ENCODE measurements at places on chromosomes 3 and 15.

DNA sequence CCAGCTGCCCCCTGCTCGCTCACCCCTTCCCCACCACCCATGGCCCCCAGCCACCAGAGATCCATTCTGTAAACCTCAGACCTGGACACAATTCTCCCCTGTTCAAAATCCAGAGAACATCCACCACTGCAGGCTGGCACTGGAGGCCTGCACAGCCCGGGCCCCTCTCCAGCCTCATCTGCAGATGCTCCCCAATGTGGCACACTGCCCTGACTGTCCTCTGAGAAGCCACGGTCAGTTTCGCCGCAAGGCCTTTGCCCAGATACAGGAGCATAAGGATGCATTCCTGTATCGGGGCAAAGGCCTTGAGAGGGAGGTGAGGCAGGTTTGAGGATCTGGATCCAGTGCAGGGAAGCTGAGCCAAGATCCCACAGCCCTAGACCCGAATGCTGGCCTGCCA lies 175.4 kb upstream of the LINGO1 start:
- DNase-seq = no peak

DNA sequence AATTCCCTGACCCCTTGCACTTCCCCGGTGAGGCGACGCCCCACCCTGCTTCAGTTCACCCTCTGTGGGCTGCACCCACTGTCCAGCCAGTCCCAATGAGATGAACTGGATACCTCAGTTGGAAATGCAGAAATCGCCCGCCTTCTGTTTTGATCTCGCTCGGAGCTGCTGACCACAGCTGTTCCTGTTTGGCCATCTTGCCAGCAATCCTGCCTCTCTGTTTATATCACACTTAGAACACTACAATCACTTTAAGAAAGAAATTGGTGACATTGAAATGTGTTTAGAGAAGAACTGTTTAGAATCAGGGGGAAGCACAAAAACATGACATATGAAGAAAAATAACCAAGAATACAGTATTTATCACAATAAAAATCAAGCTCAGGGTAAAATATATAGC lies 127.5 kb upstream of the SUCLG2 start:
- DNase-seq = no peak

DNA sequence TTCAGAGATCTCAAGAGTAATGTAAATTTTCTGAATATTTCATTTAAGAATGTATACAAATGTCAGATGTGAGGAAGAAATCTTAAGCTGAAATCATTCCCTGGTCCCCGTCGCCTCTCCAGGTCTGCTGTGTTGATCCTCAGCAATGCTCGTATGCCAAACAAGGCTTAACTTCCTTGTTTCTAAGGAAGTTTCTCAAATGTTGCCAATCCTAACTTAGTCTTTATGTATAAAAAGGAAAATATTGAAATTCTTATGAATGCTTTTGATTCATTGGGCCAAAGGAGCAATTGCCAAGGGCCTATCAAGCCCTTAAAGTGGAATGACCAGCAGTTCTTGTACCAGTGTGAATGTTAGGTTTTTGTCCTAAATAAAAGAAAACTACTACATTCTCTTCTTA lies 507.7 kb upstream of the SEMA6D start:
- no peak for DNase-seq

DNA sequence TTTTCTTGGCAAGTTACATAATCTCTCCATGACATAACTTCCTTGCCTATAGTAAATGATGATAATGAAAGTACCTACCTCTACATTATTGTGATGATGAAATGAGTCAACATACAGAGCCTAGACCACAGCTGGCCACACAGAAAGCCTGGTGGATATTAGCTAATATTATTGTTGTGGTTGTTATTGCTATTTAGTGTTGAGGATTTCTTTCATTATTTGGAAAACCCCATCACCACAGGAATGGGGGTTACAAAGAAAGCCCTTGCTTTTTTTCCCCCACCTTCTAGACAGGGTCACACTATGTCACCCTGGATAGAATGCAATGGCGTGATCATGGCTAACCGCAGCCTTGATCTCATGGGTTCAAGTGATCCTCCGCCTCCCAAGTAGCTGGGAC lies 125.0 kb downstream of the PDZRN3 start:
- no peak for DNase-seq

- no peak for DNase-seq
These were observed 27.6 kb upstream of the ADAMTSL3 start for GRCh38 chr15:83626171-83626802.

DNA sequence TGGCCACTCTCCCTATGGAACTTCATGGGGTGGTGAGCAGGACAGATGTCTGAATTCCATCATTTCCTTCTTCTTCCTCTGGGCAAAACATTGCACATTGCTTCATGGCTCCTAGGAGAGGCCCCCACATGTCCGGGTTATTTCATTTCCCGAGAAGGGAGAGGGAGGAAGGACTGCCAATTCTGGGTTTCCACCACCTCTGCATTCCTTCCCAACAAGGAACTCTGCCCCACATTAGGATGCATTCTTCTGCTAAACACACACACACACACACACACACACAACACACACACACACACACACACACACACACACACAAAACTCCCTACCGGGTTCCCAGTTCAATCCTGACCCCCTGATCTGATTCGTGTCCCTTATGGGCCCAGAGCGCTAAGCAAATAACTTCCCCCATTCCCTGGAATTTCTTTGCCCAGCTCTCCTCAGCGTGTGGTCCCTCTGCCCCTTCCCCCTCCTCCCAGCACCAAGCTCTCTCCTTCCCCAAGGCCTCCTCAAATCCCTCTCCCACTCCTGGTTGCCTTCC lies 1.9 kb downstream of the RHO start:
- DNase-seq = no peak

DNA sequence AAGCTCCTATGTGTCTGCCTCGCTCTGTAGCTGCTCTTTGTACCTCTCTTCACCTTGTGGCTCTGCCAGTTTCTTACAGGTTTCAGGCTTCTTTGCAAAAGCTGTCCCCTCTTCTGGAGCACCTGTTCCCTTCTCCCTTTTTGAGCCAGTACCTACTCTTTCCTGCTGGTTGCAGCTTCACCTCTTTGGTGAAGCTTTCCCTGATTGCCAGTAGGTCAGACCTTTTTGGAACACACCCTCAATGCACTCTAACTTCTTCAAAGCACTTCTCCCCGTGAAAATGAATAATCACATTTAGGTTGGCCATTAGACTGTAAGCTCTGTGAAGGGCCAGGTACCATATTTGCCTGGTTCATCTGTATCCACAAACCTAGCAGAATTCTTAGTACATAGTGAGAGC lies 60.3 kb downstream of the BHLHE40 start:
- no peak for DNase-seq

GRCh38 chr15:23073890-23074646 lies 34.7 kb upstream of the TUBGCP5 start:
- DNase-seq = peak; percentile 31

DNA sequence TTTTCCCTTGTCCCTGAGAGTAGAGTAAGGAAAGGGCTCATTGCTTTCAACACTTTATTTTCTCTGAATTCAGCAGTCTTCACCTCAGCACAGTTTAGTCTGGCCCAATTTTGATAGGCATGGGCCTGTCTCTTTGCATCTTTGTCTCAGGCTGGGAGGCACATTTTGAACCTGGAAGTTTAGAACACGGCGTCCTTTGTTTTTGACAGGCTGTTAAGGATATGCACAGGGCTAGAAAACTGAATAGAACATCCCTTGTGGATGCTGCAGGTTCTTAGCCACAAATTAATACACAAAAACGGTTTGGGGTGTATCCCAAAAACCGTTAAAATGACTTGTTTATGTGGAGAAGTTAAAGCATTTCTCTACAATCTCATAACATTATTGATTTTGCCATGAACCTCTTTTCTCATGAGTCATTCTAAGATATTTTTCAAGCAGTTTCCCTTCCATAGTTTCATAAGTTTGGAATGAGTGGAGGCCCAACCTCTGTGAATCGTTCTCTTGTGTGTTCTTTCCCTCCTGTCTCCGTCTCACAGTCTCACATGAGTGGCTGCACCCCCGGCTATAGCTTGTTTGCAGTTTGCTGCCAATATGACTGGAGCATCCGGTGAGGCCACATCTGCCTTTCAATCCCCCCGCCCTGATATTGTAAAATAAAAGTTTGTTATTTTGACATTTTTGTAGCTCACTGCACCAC lies 192.9 kb upstream of the EIF1B start:
- DNase-seq = peak; percentile 40

DNA sequence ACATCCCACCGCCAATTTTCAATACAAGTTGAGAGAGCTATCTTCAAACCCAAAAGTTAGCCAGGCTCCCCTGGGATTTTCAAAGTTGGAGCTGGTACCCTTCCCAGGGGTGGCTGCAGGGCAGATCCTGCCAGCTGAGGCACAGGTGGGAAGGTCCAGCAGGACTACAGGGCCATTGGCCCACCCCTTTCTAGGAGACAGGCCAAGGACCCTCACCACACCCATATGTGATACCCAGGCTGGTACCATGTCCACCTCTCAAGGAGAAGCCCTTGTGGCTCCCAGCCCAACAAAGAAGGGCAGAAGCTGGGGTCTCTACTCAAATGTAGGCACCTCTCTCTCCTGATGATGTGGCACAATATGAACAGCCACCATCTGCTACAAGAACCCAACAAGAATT lies 8.0 kb downstream of the POC1A start:
- DNase-seq = peak; percentile 13

DNA sequence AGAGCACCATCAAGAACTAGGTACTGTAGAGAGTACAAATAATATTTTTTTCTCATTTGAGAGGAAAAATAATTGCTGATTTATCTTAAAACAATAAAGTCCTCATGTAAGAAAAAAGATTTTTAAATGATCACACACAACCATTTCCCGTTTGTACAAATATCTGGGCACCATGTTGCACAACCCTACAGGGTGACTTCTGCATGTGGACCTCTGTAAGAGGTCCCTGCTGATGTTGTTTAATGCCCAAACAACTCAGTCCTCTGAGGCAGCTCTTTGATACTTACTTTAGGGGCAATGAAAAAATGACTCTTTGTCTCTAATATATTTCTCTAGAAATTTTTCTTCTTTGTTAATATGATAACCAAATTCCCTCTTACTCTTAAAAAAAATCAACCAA lies 168.1 kb upstream of the SATB1 start:
- no peak for DNase-seq

- peak; percentile 44 for DNase-seq
These were observed 12.7 kb downstream of the IL17RD start for GRCh38 chr3:57152151-57153143.

- DNase-seq = no peak
These were observed 145.3 kb upstream of the MBNL1 start for GRCh38 chr3:152123457-152123856.

GRCh38 chr3:44476181-44476611 lies 1.3 kb downstream of the ZNF445 start:
- no peak for DNase-seq
